ENCODE measurements at places on chromosomes 5 and 9.

DNA sequence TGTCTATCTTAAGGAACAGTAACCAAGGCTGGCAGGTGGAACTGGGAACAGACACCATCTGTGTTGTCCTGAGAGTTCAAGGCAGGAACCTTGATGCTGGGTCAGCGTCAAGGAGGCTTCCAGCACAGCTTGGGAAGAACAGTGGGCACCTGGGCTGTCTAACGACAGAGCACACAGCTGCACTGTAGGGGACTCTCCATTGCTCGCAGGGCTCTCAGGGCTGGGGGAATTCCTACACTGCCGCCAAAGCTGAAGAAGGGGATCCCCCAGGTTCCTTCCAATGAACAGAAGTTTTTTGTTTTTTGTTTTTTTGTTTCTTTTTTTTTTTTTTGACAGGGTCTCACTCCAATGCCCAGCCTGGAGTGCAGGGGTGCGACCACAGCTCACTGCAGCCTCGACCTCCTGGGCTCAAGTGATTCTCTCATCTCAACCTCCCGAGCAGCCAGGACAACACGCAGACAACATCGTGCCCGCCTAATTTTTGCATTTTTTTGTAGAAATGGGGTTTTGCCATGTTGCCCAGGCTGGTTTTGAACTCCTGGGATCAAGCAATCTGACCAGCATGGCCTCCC lies 81.9 kb downstream of the PTPN3 start:
- no peak for DNase-seq

GRCh38 chr5:173243831-173244305 lies 8.9 kb upstream of the NKX2-5 start:
- DNase-seq: no peak

DNA sequence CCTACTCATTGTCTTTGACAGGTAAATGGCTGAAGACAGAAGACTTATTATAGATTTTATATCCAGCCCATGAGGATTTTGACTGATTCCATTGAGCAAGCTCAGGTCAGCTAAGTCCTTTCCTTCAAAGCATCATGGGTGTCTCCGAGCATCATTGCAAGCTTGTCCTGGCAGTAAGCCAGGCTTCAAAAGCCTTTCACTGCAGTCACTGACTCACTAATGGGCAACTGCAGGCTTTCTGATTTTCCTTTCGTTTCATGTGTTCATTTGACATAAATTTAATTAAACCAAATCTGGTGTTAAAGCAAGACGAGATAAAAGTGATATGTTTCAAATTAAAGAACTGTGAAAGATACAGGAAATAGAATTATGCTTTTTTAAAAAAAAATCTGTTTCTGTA lies 426.2 kb downstream of the ANXA1 start:
- no peak for DNase-seq

DNA sequence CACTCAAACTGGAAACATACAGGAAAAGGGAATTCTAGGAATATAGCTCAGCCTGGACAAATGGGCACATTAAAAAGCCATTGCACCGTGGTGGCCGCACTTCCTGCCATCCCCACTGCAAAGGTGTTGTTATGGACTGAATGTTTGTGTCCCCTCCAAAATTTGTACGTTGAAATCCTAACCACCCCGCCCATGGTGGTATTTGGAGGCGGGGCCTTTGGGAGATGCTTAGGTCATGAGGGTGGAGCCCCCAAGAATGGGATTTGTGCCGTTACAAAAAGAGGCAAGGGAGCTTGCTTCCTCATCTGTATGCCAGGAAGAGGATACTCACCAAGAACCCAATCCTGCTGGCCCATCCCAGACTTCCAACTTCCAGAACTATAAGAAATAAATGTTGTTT lies 1.1 kb upstream of the CMBL start:
- DNase-seq: no peak

DNA sequence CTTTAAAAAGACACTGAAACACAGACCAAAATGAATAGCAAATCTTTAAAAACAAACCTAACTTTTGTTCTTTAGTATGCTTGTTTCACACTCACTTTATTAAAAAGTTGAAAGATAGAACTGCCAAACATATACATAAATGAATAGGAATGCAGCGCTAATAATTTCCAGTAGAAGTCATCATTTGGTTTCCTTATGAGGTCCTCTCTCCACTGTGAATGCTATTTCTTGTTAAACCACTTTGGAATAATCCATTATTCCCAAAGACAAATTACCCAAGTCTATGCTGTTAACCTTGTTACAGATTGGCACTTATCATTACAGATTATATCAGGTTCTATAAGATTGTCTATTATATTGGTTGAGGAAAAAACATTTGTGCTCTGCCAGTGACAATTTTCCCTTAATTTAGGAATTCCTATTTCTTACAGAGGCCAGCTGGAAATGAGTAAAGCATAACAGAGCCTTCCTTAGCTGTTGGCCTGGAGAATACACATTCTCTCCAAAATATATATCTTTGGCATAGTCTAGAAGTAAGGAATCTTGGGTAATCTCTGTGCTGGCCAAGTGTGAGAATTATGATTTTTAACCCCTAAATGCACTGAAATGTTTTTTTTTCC lies 29.3 kb upstream of the MINAR2 start:
- DNase-seq: no peak

GRCh38 chr5:132230871-132231270 lies 3.2 kb upstream of the P4HA2 start:
- no peak for DNase-seq

- no peak for DNase-seq
Observed at GRCh38 chr9:88593537-88594185, 58.7 kb downstream of the NXNL2 start.

Data from stimulated activated CD8-positive, alpha-beta memory T cell treated with anti-CD3 and anti-CD28 coated beads, Interleukin-15, amount 100 ng/mL, for 4 hours (primary cell).